Osteocyte (in vitro differentiated cells): ENCODE measurements at places on chromosomes 2 and 18. TPM values are rescaled to one million over a fixed set of nuclear protein-coding genes. Genes with fewer than 3 reads are reported as not detected.

MEP1B gene
- not detected in 2 replicates for total RNA-seq

STAT4 gene
- total RNA-seq, result 0.47 and 1.3 TPM in 2 replicates

DSG1 gene
- not detected in 2 replicates for total RNA-seq

DNA sequence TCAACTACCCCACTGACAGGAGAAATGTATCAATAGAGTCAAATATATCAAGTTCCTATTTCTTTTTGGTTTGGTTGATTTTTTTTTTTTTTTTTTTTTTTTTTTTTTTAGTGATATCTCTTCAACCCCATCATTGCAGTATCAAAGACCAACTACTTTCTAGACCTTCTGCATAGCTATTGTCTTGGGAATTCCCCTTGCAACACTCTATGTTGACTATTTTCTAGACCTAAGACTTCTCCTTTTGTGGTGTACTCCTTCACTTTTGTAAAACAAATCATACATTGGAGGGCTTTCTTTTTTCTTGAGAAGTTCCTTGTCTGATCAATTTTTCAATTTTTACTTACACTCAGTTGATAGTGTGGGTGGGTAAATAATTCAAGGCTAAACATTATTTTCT lies 46.5 kb upstream of the NR4A2 start:
- no peak overlapping the region for H3K27ac ChIP-seq
- H3K36me3 ChIP-seq, result no peaks in the 10 kb centered on the region
- H3K4me1 ChIP-seq, result no peaks in the 10 kb centered on the region
- no peak overlapping the region for H3K4me3 ChIP-seq
- H3K27me3 ChIP-seq, result peaks cover 50% of the 10 kb centered on the region

DNA sequence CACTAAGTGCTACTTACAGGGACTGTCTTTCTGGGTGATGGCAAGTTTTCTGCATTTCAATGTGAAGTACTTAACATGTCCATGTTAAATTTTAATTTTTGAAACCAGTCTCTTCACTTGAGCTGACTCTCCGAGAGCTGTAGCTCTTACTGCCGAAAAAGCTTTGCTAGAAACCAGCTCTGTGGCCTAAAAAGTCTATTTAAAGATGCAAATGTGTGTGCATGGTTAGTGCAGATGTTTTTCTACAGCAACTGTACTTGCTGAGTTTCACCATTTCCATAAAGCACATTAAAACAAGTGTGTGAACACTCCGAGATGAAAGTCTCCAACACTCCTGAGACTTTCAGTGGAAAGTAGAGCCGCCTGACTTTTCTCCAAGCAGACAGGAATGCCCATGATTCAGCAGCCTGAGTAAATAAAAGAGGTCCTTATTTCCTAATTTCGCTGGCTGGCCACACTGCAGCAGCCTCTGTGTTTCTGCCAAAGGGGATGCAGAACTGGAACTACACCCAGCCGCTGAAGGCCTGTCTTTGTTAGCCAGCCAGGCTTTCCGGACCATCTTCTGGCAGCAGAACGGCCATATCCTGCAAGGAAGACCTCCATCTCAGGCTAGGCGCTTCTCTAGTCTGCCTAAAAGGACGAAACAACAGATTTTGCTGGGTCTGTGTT lies 121.2 kb downstream of the ZNF521 start:
- DNase-seq, result no peak
- H3K4me3 ChIP-seq, result peak overlapping the region; percentile 50
- H3K4me1 ChIP-seq, result peaks cover 56% of the 10 kb centered on the region
- H3K36me3 ChIP-seq, result peaks cover 15% of the 10 kb centered on the region

GRCh38 chr2:218996937-218997336 lies 3.7 kb upstream of the CRYBA2 start:
- no peak for DNase-seq
- H3K36me3 ChIP-seq, result no peaks in the 10 kb centered on the region
- no peak overlapping the region for H3K4me3 ChIP-seq
- H3K4me1 ChIP-seq, result peaks cover 13% of the 10 kb centered on the region
- H3K27me3 ChIP-seq, result peaks cover 59% of the 10 kb centered on the region

DNA sequence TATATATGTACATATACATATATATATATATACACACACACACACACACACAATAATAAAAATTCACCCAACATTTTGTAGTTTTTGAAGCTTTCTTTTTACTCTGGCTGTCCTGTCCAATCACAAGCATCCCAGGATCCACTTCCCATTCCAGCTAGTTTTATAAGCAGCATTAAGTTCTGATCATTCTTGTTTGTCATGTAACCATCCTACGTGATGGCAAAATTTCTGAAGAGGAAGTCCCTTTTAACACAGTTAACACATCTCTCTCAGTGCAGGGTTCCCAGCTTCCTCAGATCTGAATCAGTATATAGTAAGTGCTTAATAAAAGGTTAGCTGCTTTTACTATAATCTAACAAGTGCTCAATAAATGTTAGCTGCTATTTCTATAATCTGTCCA lies 26.4 kb downstream of the MYOM1 start:
- peaks cover 7% of the 10 kb centered on the region for H3K27me3 ChIP-seq
- H3K27ac ChIP-seq, result no peak overlapping the region
- H3K36me3 ChIP-seq, result no peaks in the 10 kb centered on the region
- no peak overlapping the region for H3K4me3 ChIP-seq
- peaks cover 6% of the 10 kb centered on the region for H3K4me1 ChIP-seq
